ENCODE measurements at places on chromosomes 7 and 10. TPM values are rescaled to one million over a fixed set of nuclear protein-coding genes. Genes with fewer than 3 reads are reported as not detected.

The ATRNL1 gene
- polyA plus RNA-seq: 27.2 TPM

- DNase-seq: no peak
Measured at GRCh38 chr7:34612661-34613060, 45.4 kb upstream of the NPSR1 start.

DNA sequence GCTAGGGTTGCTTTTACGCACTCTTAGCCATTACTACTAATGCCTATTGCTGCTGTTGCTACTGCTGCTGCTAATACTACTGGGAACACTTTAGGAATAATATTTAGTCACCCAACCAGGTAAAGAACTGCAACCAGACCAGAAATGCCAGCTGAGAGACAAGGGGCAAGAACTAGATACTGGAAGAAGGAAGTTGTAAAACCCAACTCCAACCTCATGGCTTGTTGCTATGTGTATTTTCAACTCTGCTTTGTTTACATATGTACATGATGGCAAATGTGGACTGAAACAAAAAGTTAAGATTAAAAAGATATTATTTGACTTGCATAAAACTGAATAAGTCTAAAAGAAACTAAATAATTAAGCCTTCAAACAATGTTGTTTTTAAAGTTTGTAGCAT lies 177.7 kb downstream of the GNAT3 start:
- no peak for DNase-seq

DNA sequence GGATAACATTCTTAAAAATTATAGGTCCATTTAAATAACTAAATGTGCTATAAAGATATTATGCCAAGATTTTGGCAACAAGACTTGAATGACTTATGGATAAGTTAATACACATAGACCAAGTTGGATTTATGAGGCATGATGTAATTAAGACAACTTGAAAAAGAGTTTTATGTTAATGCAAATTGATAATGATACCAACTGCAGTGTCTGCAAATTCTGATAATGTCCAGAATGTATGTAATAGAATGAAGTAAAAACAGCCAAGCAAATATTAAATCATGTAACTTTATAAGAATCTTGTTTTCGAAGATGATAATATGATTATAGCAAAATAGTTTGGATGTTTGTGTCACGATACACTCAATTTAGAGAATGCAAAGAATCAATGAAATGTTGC lies 868.3 kb downstream of the DNAJB9 start:
- no peak for DNase-seq

The OR6B1 gene
- not detected for polyA plus RNA-seq

The CCDC172 gene
- not detected for polyA plus RNA-seq

The CYP2C19 gene
- polyA plus RNA-seq: 0.29 TPM

GRCh38 chr10:102065561-102066398 lies 631 bp downstream of the HPS6 start:
- peak; percentile 9 for DNase-seq

DNA sequence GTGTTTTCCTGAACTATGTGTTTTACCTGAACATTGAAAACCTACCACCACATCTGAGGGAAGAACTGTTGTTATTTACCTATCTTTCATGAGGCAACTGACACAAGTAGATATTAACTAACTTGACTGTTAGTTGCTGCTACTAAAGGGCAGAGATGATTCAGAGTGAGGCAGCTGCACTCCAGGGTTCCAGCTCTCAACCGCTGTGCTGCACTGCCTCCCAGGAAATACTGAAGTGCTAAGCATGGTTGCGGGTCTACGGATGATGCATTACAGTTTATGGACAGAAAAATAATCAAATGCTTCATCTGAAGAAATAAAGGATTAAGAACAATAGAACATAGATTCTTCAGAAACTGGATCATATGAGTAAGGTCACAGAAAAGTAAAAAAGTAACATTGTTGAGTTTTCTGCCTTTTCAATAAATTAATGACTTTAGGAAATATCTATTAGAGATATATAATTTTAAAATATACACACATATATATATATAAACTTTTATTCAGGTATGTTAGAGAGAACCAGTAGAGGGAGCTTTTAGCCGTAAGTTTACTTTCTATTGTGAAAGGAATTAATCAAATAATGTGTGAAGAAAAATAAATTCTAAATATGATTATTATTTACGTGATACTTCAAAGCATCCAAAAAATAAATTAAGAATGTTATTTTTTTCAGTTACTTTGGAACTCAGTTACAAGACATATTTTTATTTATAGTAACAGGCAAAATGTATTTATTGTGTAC lies 620.0 kb downstream of the CNTNAP2 start:
- DNase-seq: no peak

The HOXA10 gene
- polyA plus RNA-seq: 140 TPM

The SLC16A12 gene
- polyA plus RNA-seq: 30.7 TPM

GRCh38 chr10:70985824-70986622 lies 97.7 kb upstream of the PCBD1 start:
- no peak for DNase-seq

The MYL10 gene
- polyA plus RNA-seq: not detected

DNA sequence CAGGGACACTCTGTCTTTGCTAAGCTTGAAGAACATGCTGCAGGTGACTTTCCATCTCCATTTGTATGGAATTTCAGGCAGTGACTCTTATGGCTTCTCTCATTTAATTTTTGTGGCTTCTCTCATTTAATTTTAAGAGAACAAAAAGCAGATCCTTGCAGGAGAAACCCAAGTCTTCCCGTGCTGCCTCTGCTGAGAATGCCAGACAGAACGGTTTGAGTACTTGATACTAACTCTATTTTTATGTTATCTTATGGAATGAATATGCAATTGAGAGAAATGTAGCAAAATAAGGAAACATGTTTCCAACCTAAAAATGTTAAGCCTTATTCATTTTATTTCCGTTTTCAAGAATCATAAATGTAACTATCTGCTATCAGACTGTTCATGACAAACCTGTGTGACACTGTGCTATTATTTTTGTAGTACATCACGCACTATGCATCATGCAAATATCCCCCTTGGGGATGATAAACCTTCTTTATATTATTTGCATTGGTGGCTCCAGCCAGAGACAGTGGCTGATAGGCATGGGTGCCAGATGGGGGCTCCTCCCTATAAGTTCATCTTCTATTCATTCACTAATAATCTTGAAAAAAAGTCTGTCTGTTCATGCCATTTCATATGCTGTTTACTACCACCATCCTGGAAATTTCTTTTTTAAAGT lies 6.9 kb upstream of the RAPGEF5 start:
- DNase-seq: no peak

DNA sequence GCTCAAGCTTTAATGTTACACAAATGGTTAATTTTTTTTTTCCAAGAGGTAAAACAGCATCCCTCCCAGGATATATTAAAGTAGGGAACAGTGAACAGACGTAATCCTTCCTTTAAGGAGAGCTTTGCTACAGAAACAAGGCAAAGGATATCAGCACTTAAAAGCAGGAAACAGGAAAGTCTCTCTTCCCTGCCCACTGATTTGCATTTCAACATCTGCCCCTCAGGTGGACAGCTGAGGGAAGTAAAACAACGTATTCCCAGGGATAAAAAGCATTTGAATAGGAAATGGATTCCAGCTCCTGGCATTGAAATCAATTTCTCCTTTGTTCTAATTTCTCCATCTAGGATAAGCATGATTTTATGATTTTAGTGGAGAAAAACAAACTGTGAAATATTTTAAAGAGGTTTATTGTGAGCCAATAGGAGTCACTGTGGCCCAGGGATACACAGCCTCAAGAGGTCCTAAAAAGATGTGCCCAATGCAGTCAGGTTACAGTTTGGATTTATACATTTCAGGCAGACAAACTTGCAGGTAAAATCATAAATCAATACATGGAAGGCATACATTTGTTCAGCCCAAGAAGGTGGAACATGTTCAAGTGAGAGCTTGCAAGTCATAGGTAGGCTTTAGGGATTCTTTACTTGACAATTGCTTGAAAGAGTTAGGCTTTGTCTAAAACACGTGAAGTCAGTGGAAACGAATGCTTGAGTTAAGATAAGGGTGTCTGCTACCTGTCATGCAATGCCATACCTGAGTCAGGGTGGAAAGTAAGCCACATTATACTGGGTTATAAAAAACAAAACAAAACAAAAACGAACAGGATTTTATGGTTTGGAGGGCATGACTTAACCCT lies 286.2 kb upstream of the VWC2 start:
- no peak for DNase-seq

The ARMH3 gene
- 18.6 TPM for polyA plus RNA-seq

DNA sequence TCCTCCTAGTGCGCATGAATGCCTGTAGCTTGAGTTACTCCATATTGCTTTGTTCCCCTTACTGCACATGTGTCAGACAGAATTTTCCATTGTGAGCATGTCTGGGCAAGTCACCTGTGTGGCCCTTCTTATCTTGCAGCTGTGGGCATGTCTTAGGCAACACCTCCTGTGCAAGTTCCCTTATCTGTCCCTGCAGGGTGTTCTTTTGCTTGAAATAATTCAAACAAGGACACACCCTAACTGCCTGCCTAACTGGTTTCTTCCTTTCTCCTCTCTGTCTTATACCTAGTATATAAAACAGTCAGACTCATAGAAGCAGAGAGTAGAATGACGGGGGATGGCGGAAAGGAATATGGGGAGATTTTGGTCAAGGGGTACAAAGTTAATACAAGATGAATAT lies 421.1 kb upstream of the SORCS1 start:
- DNase-seq: no peak

- DNase-seq: no peak
Measured at GRCh38 chr7:20403331-20403730, 72.6 kb downstream of the ITGB8 start.

DNA sequence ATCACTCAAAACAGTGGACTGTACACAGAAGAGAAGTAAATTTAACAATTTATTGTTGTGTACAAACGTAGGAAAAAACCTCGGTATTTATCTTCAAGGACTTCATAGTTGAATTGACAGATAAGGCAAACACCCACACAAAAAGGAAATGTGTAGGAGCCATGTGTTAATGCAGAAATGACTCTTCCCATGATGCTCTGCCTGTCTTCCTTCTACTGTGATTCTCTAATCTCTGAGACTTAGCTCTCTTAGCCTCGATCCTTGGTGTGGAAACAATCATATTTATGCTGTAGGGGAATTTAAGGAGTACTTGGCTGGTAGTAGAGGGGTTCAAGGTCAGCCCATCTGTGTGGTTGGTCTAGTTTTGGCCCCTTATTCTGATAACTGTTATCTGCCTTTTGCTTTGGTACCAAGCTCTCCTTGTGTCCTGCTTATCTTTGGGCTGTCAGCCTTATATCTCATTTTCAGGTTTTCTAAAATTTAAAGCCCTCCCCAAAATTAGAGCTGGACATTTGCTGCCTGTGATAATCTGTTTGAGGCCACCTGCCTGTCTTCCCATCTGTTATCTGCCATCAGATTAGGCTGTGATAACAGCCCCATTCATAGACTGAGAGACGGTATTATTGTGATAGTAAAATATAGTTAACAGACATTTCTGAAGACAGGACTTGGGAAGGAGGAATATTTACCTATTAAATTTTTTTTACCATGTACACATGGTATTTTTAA lies 81.7 kb downstream of the GPR85 start:
- DNase-seq: no peak

The TPST1 gene
- 43.6 TPM for polyA plus RNA-seq

- no peak for DNase-seq
Measured at GRCh38 chr10:90222372-90222771, 521.0 kb downstream of the KIF20B start.

- no peak for DNase-seq
Measured at GRCh38 chr7:61576-62360, 130.6 kb upstream of the FAM20C start.

GRCh38 chr7:22727714-22728035 lies 675 bp downstream of the IL6 start:
- no peak for DNase-seq

DNA sequence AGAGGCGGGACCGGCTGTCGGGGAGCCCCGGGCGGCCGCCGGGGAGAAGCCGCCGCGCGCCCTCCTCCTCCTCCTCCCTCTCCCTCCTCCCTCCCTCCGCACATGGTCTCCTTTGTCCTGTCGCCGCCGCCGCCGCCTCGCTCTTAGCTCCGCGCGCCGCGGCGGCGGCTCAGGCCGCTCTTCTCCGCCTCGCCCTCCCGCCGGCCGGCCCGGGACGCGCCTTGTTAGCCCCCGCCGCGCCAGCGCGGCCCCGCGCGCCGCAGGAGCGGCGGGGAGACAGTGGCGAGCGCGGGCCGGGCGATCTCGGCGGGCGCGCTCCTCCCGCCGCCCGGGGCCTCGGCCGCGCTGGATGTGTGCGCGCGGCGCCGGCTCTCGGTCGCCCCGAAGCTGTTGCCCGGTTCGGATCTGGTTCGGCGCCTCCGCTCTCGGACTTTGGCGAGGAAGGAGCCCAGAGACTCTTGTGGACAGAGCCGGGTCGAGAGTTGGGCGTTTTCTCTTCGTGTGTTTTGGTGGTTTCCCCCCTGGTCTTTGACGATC lies 437.4 kb upstream of the GALNT17 start:
- peak; percentile 43 for DNase-seq

GRCh38 chr10:73969224-73969841 lies 28.6 kb upstream of the VCL start:
- no peak for DNase-seq

GRCh38 chr7:155867734-155868400 lies 55.6 kb upstream of the SHH start:
- no peak for DNase-seq

The FGL2 gene
- 71.8 TPM for polyA plus RNA-seq

GRCh38 chr10:97534746-97535367 lies 36.1 kb downstream of the UBTD1 start:
- DNase-seq: no peak

- no peak for DNase-seq
Measured at GRCh38 chr10:70340137-70340536, 42.3 kb downstream of the LRRC20 start.

The SERPINE1 gene
- polyA plus RNA-seq: 1.5 TPM

The SLC18A3 gene
- not detected for polyA plus RNA-seq

DNA sequence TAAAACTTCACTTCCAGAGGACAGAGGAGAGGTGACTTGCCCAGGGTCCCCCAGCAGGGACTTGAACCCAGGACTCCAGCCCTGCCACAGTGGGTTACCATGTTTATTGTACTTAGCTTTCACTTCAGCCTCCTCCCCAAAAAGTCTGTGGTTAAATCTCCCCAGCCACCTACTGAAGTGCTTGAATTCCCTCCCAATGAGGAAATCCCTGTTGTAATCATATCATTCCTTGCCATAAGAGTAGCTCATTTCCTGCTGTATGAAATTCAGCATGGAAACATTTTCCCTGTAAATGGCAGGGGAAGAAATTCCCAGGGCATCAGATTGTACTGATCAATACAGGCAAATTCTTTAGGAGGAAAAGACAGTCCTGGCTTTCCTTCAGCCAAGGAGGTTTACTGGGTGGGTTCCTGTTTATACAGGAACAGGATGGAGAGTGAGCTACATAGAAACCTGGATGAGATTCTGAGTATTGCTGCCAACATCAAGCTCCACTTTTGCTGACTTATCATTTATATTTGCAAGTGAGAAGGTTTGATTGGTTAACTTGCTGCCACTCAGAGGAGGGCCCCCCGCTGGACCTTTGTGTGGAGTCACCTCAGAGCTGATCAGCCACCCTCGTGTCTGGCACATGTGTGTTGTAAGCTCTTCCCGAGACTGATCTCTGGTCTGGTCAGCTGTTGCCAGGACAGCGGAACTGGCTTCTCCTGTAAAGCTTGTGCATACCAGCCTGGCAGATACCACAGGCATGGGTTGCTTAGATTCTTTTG lies 16.4 kb upstream of the PDZD8 start:
- no peak for DNase-seq

The PHKG1 gene
- polyA plus RNA-seq: 1.4 TPM

Measured in renal cortex interstitium (tissue), 15 donors.